ENCODE measurements at places on chromosomes 12 and 14.

- DNase-seq, result no peak
These were observed 527.3 kb downstream of the SNAPC1 start for GRCh38 chr14:62289471-62289870.

GRCh38 chr14:99363616-99364290 lies 91.8 kb upstream of the BCL11B start:
- DNase-seq, result no peak

GRCh38 chr12:93661021-93661420 lies 16.2 kb upstream of the CRADD start:
- DNase-seq, result no peak

GRCh38 chr14:59918824-59919569 lies 947 bp upstream of the LRRC9 start:
- no peak for DNase-seq

- DNase-seq, result no peak
These were observed 11.9 kb downstream of the NAA25 start for GRCh38 chr12:112096667-112097066.

GRCh38 chr12:52444647-52445595 lies 7.0 kb downstream of the KRT6B start:
- no peak for DNase-seq

- DNase-seq, result no peak
These were observed 4.6 kb downstream of the TEAD4 start for GRCh38 chr12:2963760-2964292.

- DNase-seq, result no peak
These were observed 28.1 kb downstream of the CFAP251 start for GRCh38 chr12:121946313-121947025.

- DNase-seq, result no peak
These were observed 16.4 kb downstream of the EEA1 start for GRCh38 chr12:92912672-92913071.

DNA sequence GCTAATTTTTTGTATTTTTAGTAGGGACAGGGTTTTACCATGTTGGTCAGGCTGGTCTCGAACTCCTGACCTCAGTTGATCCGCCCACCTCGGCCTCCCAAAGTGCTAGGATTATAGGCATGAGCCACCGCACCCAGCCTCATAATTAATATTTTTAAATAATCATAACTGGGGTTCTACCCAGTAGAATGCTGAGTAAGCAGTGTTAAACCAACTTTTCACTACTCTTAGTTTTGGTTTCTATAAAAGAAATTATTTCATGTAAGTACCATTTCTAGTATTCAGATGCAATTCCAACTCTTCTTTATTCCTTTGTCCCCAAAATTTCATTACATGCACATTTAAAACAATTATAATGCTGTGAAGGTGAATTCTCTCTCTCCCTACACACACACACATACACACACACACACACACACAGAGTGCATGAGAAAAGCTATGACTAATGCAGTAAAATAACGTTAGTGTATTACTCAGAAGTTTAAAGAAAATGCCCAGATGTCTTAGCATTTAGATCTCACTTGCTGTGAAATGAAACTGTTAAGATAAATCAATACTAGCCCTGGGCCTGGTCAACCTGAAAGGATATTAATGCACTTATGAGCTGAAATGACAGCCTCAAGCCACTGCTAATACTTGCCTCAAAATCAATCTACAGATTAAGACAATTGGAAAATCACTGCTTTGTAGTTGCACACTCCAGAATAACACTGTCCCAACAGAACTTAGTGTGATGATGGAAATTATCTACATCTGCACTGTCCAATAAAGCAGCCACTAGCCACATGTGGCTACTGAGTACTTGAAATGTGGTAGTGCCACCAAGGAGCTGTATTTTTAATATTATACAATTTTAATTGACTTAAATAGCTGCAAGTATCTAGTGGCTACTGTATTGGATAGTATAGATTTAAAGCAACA lies 36.0 kb downstream of the PTPN21 start:
- DNase-seq, result no peak

DNA sequence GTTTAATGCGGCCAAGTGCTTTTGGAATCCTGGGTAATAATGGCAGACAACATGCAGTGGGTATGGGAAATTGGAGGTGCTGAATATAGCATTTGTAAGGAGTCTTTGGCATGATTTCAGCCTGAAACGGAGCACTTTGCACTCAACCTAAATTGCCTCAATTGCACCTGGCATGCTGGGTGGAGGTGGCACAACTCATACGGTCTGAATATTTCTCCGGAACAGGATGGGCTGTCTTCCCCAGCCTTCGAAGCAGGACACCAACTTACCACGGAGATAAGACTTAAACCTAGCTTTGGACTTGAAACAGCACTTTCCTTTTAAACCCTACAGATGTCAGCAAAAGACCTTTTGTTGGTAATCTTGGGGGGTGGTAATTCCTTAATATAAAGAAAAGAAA lies 153.7 kb upstream of the SRRM4 start:
- DNase-seq, result no peak

GRCh38 chr12:40565029-40565633 lies 127.1 kb upstream of the CNTN1 start:
- no peak for DNase-seq

- no peak for DNase-seq
These were observed 6.7 kb downstream of the BAG5 start for GRCh38 chr14:103555559-103556337.

GRCh38 chr12:65685514-65685913 lies 138.8 kb upstream of the HMGA2 start:
- DNase-seq, result no peak

GRCh38 chr12:19338405-19338804 lies 100.9 kb upstream of the AEBP2 start:
- no peak for DNase-seq

All from stimulated activated CD8-positive, alpha-beta memory T cell treated with anti-CD3 and anti-CD28 coated beads, Interleukin-4, amount 100 ng/mL, for 24 hours (primary cell).